ENCODE measurements at places on chromosomes 6 and 20.

- DNase-seq: no peak
These were observed 87.6 kb upstream of the E2F3 start for GRCh38 chr6:20313960-20314530.

- DNase-seq: no peak
These were observed 169.7 kb upstream of the SALL4 start for GRCh38 chr20:51972056-51972455.

GRCh38 chr6:47890326-47890875 lies 108.6 kb downstream of the OPN5 start:
- no peak for DNase-seq

- no peak for DNase-seq
These were observed 204.5 kb downstream of the ZDHHC14 start for GRCh38 chr6:157585274-157586087.

DNA sequence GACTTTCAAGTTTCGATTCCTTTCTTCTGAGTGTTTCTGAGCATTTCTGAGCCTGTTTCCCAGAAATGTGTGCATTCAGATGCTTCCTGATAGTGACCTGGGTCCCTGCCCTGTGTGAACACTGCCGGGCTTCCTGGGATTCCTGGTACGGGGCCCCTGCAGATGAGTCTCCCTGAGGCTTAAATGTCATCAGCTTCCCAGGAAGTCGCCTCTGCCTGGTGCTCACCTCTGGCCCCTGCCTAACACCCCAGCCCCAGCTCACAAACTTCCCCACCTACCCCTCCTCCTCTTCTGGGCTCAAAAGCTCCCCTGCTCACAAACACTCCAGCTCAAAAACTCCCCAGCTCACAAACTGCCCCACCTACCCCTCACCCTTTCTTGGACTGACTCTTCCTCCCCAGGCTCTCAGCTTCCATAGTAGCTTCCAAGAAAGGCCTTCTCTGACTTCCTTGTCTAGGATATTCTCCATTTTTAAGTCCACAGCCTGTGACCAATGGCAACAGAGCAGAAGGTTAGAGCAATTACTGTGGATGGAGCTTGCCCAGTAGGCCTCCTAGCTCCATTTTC lies 42.0 kb downstream of the TGM2 start:
- DNase-seq: no peak

DNA sequence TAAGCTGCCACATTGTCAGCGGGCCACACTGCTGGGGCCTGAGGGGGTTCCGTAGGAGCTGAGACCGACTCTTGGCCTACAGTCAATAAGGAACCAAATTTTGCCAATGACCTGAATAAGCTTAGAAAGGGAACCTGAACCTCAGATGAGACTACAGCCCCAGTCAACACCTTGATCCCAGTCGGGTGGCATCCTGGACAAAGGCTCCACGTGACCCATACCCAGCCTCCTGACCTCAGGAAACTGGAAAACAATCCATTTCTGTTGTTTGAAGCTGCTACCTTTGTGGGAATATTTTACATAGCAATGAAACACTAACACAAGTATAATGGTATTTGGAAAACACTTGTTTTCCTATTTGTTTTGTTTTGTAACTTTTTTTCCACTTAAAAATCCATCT lies 179.9 kb upstream of the RALGAPA2 start:
- no peak for DNase-seq

- DNase-seq: no peak
These were observed 117.4 kb upstream of the FRMD1 start for GRCh38 chr6:168196385-168196860.

DNA sequence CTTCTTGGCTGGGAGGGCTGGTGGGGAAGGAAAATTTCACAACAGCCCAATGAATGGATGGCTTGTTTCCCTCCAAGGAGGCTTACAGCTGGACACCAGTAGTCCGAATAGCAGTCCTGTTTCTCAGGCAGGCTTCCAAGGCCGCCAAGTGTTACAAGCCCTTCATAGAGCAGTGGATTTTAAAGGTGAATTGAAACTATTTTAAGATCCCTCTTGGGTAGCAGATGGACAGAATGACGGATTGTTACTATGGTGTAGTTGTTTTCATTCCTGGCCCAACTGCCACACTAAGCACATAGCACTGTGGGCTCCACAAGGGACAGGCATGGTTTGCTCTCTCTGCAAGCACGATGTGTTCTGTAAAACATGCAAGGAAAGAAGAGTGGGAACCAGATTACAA lies 203.3 kb upstream of the TAB2 start:
- DNase-seq: no peak

GRCh38 chr20:19161336-19161735 lies 51.1 kb upstream of the SLC24A3 start:
- DNase-seq: no peak

DNA sequence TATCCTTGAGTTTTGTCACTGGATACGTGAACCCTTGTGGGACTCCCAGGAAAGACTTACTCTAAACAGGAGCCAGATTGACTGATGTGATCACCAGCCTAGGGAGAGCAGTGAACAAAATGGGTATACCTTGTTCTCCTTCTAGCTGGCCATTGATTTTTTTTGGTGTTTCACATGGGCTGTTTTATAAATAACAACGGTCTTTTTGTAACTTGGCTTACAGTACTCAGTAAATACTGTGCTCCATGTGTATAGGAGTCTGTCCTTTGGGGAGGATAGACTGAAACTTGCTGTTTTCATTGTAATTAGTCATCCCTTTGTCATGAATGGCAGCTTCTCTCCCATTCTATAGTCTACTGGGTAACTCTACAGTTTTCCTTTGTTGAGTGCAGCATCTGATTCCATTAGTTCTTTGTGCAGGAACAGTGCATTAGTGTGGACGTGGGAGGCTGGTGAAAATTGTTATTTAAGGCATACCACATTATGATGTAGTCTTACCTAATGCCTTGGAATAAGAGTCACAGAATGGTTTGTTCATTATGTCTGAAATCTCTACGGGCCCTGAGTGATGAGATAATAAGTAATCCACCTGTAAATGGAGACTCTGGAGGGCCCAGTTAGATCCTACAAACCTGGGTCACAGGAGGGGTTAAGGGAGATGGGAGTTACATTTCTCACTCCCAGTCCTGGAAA lies 89.5 kb downstream of the TIAM2 start:
- DNase-seq: no peak

DNA sequence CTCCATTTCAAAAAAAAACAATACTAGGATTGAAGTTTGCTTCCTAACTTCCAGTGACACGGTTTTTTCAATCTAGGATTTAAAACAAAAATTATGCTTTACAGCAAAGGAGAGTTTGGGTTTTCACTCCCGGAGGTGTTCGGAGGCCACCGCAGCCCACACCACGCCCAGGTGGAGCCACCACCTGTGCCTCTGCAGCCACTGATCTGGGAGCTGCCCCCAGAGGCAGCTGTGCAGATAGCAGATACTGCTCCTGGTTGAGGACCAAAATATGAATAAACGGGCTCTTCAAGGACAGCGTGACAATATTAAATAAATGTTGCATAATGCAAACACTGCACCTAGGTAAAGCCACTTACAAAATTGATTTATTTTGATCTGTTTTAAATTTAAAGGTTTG lies 30.2 kb downstream of the DLL1 start:
- peak; percentile 5 for DNase-seq

DNA sequence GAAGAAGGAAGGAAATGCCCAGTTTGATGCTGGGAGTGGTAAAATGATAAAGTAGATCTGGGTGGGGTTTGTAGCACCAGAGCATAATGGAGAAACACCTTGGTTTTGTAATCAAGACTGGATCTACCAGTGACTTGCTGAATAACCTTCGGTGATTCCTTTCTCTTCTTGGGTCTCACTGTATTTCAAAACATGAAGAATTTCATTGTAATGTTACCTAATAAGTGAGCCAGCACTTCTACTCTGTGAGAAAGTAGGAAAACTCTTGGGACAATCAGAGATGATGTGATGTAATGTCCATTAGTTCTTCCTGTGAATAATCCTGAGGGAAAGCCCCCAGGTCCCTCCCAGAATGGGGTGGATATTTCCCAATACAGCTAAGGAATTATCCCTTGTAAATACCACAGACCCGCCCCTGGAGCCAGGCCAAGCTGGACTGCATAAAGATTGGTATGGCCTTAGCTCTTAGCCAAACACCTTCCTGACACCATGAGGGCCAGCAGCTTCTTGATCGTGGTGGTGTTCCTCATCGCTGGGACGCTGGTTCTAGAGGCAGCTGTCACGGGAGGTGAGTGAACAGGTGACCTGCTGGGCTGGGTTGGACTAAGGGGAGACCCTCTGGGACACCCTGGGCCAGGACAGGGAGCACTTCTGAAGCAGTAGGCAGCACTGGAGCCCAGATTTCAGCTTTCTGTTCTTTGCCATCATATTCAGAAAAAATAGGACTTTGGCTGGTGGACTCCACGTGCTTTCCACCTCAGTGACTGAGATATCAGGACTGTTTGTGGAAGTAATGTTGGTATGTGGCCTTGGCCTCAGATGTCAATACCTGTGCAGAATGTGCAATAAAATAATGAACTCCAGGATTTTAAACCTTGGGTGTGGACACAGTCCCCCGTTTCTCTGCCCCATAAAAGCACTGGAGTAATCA lies at the start of gene PI3:
PI3 (plus strand) TSS at position 469 of the 931 bp plus-strand sequence; CDS start at position 490, 21 bp downstream.
- DNase-seq: no peak

DNA sequence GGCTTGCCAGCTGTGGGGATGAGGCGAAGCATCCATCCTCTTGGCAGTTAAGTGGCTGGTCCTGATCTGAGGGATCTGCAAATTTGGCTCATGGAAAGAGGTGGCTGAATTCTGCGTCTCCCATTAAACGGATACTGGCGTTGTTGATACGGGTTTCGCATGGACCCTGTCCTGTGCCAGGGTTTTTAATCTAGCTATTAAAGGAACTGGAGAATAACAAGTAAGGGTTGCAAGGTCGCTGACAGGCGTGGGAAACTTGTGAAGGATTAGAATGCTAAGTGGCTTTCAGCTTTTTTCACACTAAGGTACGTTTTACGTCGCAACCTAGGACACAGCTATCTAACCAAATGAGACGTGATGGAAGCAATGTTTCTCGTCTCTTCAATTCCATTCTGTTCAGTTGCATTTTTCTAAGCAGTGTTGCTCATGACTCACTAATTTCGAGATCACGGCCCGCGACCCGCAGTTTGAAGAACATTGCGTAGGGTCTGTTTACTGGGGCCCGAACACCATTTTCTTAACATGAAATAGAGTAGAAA lies 852 bp downstream of the GMNN start:
- peak; percentile 37 for DNase-seq

- no peak for DNase-seq
These were observed 11.3 kb downstream of the PREX1 start for GRCh38 chr20:48816282-48817205.
